ENCODE measurements at places on chromosomes 11 and 22. TPM values are rescaled to one million over a fixed set of nuclear protein-coding genes. Genes with fewer than 3 reads are reported as not detected.
A peak's percentile ranks its signal among the peaks of the same experiment; 100 is the strongest.

Gene CEND1
- total RNA-seq: 0.18 TPM

DNA sequence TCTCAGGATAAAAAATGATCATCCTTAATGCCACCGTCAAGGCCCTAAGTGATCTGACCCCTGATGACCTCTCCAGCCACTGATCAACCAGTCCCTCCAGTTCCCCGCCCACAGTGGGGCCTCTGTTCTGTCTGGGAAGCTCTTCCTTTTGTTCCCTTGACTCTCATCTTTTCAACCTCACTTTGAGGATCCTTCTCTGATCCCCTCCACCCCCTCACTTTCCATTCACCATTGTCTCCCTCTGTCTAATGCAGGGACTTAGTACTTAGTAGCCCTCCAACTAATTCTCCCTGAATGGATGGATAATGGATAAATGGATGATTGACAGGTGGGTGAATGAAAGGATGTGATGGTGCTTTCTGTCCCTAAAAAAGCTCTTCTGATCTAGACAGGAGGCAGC, 45.6 kb downstream of the C11orf58 start:
- DNase-seq: no peak

DNA sequence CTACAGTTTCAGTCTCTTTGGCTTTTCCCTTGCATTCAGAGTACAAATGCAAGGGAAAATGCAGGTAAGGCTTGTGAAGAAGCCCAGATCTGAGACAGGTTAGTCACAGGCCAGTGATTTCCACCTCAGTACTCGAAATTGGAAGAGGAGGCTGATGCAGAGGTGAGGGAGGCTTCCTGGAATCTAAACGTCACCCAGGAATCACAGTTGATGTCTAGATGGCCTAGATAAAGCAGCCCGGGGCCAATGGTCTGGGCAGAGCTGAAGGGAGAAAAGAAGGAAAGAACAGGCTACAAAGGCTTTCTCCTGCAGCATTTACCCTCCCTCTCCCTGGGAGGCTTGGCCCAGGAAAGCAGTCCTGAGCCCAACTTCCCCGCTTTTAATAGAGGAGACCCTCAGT, 8.5 kb downstream of the TRIM6 start:
- no peak for DNase-seq

Gene SMTNL1
- total RNA-seq: not detected

DNA sequence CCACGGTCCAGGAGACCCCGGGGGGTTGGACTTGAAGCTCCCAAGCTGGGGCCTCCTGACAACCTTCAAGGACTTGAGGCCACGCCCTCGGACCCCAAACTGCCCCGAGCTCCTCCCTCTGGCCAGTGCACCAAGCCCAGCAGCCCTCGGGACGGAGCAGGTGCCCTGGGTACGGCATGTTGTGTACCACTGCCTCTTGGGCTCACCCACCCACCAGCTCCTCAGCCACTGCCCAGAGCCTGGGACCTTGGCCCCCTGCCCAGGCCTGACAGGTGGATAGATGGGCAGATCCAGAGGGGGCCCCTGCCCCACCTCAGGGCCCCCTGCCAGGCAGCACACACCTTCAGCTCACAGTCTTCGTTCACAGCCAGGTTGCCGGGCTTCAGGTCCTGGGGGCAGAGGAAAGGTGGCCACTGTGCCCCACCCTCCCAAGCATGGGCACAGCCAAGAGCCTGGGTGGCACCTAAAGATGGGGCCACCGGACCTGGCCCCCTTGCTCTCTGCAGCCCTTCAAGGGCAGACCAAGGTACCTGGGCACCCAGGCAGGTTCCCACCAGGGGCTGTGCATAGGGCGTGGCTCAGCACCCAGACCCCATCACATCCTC, 5.1 kb downstream of the MAPK12 start:
- DNase-seq: no peak

GRCh38 chr11:12429155-12429554, 51.8 kb downstream of the PARVA start:
- no peak for DNase-seq

- DNase-seq: no peak
Measured at GRCh38 chr11:80204021-80204420, 763.2 kb upstream of the TENM4 start.

Gene NR1H3
- total RNA-seq: 62.0 TPM

DNA sequence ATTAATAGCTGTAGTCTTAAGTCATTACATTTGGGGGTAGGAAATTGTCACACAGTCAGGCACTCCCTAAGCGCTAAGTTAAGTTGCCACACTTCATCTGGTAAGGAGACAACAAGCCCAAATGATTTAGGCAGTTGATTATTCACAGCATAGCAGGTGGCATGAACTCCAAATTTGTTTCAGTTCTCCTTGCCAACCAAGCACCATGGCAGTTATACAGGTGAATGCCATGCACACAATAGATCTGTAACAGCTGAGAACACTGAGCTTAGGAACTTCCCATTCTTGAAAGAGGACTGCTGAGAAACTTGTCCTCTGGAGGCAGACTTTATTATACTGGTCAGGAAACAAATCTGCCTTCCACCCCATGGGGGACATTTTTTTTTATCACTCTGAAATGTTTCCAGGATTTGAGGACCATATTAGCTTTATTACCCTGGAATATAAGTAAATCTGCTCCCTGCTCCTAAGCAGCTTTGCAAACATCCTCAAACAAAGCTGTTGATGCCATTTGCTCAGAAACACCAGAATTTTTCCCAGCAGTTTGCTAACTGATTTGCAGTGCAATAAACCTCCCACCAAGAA, 5.1 kb upstream of the INTS4 start:
- no peak for DNase-seq

DNA sequence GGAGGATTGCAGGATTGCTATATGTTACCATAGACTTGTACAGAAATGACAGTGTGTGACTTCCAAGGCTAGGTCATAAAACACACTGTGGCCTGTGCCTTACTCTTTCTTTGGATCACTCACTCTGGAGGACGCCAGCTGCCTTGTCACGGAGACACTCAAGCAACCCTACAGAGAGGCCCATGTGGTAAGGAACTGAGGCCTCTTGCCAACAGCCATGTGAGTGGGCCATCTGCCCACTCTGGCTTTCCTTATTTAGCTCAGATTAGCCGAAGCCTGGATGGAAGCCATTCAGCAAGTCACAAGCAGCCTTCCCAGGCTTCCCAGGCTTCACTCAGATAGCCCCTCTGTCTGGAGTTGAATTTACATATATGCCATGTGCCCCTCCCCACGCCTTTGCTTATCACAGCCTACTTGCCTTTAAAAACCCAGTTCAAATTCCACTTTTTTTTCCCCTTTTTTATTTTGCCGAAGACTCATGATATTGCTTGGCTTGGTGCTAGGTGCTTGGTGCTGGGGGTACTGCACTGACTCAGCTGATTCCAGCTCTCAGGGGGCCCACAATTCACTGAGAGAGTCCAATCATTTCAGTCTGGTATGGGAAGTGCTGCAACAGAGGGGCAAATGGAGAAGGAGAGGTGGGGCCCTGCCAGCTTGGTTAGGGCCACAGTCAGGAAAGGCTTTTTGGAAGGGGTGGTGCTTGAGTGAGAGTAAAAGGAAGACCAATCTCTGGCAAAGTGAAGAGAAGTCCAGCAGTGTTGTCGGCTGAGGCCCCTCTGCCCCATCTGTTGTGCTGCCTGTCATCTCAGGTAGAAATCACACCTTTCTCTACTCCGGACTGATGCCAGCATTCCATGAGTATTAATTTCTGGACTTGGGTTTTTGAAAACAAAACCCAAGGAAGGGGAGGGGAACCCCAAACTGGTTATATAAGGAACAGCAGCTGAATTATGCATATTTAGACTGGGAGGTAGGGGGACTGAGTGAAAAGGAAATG, 14.5 kb upstream of the P4HA3 start:
- peak; percentile 99 for DNase-seq

Gene XKR3
- not detected for total RNA-seq

DNA sequence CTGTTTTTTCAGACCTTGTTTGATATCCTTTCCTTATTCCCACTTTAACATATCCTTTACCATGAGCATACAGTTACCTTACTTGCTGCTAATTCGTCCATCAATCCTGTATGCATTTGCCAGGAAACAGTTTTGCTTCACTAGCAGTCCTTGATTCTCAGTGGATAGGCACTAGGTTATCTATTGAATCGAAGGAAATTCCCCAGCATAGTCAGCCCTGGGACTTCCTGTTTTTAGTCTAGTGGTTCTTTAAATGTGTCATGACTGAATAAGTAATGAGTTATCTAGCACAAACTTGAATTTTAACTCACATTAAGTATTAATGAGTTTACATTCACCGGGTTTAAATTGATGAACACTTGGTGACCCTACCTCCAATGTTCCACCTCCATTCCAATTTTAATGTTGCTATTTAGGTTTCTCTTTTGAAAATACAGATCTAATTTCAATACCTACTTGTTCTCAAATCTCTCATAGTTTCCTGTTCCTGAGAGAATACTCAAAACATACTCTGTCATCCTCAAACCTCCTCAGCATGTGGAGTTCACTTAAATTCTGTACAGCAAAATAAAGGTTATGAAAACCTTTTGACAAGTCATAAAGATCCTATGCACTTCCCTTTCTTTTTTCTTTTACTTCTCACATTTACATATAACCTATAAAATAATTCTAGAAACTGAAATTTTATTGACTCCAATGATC, 1375.1 kb upstream of the TENM4 start:
- no peak for DNase-seq

DNA sequence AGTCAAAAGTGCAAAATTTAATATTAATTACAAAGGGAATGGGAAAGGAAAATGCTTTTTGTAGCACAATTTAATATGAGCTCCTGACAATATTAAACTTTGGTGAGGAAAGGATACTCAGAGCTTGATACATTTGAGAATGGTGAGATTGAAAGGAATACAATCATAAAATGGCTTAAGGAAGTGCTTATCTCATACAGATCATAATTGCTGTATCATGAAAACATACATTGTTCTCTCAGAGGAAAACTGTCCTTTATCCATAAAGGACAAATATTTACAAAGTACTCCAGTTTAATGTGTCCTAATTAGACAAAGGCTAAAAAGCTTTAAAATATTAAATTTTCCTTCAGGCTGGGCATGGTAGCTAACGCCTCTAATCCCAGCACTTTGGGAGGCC, 260.4 kb downstream of the TMEM135 start:
- DNase-seq: no peak

DNA sequence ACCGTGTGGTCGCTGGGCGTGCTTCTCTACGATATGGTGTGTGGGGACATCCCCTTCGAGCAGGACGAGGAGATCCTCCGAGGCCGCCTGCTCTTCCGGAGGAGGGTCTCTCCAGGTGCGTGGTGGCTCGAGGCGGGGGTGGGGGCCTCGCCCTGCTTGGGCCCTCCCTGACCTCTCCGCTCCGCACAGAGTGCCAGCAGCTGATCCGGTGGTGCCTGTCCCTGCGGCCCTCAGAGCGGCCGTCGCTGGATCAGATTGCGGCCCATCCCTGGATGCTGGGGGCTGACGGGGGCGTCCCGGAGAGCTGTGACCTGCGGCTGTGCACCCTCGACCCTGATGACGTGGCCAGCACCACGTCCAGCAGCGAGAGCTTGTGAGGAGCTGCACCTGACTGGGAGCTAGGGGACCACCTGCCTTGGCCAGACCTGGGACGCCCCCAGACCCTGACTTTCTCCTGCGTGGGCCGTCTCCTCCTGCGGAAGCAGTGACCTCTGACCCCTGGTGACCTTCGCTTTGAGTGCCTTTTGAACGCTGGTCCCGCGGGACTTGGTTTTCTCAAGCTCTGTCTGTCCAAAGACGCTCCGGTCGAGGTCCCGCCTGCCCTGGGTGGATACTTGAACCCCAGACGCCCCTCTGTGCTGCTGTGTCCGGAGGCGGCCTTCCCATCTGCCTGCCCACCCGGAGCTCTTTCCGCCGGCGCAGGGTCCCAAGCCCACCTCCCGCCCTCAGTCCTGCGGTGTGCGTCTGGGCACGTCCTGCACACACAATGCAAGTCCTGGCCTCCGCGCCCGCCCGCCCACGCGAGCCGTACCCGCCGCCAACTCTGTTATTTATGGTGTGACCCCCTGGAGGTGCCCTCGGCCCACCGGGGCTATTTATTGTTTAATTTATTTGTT, 2.4 kb downstream of the PIM3 start:
- no peak for DNase-seq

DNA sequence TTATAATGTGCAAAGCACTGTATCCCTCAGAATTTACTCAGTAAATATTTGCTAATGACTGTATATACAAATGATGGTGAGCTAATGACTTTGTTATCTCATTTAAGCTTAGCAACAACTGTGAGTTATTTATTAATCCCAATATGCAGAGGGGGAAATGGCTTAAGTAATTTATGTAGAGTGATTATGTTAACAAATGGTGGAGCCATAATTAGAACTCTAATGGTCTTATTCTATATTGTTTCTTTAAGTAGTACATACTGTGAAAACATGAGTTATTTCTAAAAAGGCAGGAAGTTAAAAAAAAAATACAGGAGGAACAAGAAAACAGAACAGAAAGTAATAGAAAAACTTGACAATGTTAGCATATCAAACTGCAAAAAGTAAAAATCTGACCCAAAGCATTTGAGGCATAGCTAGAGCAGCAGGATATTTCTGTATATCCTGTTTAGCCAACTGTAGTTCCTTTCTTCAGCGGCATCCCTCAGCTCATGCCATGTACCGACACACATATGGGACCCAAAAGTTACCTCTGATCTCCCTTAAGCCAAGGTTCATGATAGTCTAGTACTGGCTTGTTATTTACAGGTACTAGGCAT, 94.2 kb downstream of the FCHSD2 start:
- DNase-seq: no peak

DNA sequence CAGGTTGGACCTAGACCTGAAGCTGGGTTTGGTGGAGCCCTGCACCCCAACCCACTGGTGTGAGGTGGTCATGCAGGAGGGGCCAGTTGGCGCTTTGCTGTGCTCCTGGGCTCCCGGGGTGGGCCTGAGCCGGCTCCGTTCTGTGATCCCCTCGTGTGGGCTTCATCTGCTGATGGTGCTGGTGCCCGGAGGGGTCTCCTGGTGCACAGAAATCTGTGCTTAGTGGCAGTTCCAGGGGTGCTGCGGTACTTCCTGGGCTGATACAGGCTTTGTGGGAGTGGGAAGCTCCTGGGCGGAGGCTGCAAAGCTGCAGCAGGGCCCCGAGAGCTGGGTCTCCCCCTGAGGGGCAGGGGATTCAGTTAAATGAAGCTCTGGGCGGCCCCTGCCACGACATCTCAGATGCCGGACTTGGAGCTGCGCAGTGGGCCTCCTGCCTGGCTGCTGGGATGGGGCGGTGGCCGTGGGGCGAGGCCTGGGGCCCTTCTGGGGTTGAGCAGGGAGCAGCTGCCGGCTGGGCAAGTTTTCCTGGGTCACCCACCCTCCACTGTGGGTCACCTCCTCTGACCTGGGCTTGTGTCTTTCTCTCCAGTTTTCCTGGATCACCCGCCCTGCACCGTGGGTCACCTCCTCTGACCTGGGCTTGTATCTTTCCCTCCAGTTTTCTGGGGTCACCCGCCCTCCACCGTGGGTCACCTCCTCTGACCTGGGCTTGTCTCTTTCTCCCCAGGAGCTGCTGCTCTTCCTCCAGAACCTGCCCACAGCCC, 410.5 kb downstream of the TBC1D22A start:
- DNase-seq: peak; percentile 11

- DNase-seq: no peak
Measured at GRCh38 chr11:10594407-10594806, 25.9 kb upstream of the LYVE1 start.

Gene MYOD1
- not detected for total RNA-seq

- DNase-seq: no peak
Measured at GRCh38 chr11:8867931-8868631, 42.9 kb upstream of the AKIP1 start.

Gene CRYBA4
- not detected for total RNA-seq

GRCh38 chr11:127236776-127237175, 236.2 kb upstream of the KIRREL3 start:
- DNase-seq: no peak

Gene BTG4
- 1.5 TPM for total RNA-seq

Measured in lung (tissue), 17 donors.